Vein endothelial cell (primary cell): ENCODE measurements at places on chromosomes 16 and 17. TPM values are rescaled to one million over a fixed set of nuclear protein-coding genes. Genes with fewer than 3 reads are reported as not detected.

The C16orf95 gene
- 3.9 and 4.0 TPM in 2 replicates for total RNA-seq

The WNT9B gene
- total RNA-seq, result not detected in 2 replicates

The KRTAP4-9 gene
- not detected in 2 replicates for total RNA-seq

The QRICH2 gene
- total RNA-seq, result 2.0 and 3.2 TPM in 2 replicates

The TP53TG3F gene
- not detected in 2 replicates for total RNA-seq

The NPW gene
- 0.98 and 1.1 TPM in 2 replicates for total RNA-seq

The NAGS gene
- total RNA-seq, result 6.9 and 11.7 TPM in 2 replicates

The LGALS9B gene
- total RNA-seq, result not detected in 2 replicates

The ATPAF2 gene
- total RNA-seq, result 15.6 and 21.2 TPM in 2 replicates

The GABARAP gene
- total RNA-seq, result 229 and 455 TPM in 2 replicates

The OR3A3 gene
- total RNA-seq, result not detected in 2 replicates

The CLEC3A gene
- not detected in 2 replicates for total RNA-seq

The CDH11 gene
- 73.2 and 75.1 TPM in 2 replicates for total RNA-seq

The NXN gene
- total RNA-seq, result 61.4 and 94.7 TPM in 2 replicates
